ENCODE measurements at places on chromosomes 2 and 18. TPM values are rescaled to one million over a fixed set of nuclear protein-coding genes. Genes with fewer than 3 reads are reported as not detected.

Gene LHCGR
- not detected for total RNA-seq

Gene MSTN
- 0.11 TPM for total RNA-seq

Gene PCARE
- total RNA-seq, result 0.72 TPM

Gene TBC1D8
- 53.3 TPM for total RNA-seq

Gene AQP12B
- total RNA-seq, result not detected

Gene GAREM2
- total RNA-seq, result 0.83 TPM

Gene ING5
- 19.1 TPM for total RNA-seq
